ENCODE measurements at places on chromosomes 1 and 21.
A peak's percentile ranks its signal among the peaks of the same experiment; 100 is the strongest.

DNA sequence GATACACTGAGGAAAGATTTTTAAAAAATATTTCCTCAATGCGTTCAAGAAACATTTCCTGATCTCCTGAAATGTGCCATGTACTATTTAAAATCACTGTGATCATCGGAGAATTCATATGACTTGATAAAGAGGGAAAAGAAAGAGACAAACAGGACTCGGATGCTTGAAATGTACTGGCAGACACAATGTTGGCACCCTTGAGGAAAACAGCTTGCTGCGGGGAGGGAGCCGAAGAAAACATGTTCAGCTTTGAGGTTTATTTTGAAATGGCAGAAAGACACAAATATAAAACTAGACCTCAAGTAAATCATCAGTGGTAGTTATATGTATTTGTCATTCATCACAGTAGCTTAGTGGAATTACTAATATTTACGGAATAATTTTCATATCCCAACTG is 100.9 kb upstream of the BRINP3 start:
- no peak for DNase-seq

- peak; percentile 52 for DNase-seq
Measured at GRCh38 chr1:68232289-68233148, at the start of gene WLS. Gene WLS, minus strand, starts transcription at chr1:68232523. Its CDS starts 224 bp downstream, at chr1:68232299.

GRCh38 chr1:180842052-180842451 is 70.6 kb upstream of the KIAA1614 start:
- DNase-seq, result no peak

DNA sequence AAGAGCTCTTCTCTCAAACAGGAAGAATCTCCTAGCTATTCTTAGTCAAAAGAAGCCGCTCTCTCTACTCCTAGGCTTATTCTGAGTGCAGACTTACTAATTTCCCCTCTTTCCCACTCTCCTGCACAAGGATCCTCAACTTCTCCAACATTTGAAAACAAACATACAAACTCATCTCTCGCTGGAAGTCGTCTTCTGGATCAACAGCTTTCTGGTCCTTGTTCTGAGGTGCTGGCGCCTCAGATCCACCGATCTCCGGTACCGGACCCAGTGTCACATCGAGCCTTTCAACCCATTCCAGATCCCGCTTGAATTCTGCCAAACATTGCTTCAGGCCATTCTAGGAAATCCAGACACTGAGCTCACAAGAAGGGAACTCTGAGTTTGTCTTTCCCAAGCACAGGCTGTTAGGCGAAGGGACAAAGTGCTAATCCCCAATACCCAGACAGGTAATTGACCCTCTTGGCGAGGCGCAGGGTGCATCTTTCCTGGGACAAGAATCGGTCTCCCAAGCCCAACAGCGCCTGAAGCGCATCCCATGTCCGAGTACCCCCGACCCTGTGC is 696 bp downstream of the EBNA1BP2 start:
- no peak for DNase-seq

DNA sequence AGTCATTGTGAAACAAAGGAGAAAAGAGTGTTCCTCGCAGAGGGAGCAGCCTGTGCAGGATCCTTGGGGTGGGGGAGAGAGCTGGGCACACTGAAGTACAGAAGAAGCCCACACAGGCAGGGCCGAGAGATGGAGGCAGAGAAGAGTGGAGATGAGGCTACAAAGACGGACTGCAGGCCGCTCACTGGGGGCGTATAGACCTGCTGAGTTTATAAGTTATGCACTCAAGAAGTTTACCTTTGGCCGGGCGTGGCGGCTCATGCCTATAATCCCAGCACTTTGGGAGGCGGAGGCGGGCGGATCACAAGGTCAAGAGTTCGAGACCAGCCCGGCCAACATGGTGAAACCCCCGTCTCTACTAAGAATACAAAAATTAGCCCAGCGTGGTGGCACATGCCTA is 7.6 kb upstream of the SLAMF9 start:
- no peak for DNase-seq

DNA sequence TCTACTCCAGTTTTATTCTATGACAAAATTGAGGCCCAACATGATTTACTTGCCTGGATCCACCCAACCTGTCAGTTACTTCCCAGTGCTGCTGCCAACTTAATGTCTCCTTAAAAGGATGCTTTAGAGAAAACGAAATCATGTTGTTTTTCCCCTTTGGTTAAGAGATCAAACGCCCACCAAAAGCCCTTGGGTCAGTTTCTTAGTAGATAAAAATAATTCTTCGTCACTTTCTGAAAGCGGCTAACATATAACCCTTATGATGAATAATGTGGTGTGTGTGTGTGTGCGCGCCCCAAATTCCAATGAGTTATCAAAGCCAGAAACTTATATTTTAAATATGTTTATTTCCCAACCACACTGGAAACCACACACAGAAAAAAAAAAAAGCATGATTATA is 52.7 kb upstream of the LGALS8 start:
- DNase-seq, result no peak
